Stimulated activated CD4-positive, alpha-beta T cell treated with anti-CD3 and anti-CD28 coated beads, TNF-alpha, amount 100 ng/mL, for 4 hours (primary cell): ENCODE measurements at places on chromosomes 3 and 15.

DNA sequence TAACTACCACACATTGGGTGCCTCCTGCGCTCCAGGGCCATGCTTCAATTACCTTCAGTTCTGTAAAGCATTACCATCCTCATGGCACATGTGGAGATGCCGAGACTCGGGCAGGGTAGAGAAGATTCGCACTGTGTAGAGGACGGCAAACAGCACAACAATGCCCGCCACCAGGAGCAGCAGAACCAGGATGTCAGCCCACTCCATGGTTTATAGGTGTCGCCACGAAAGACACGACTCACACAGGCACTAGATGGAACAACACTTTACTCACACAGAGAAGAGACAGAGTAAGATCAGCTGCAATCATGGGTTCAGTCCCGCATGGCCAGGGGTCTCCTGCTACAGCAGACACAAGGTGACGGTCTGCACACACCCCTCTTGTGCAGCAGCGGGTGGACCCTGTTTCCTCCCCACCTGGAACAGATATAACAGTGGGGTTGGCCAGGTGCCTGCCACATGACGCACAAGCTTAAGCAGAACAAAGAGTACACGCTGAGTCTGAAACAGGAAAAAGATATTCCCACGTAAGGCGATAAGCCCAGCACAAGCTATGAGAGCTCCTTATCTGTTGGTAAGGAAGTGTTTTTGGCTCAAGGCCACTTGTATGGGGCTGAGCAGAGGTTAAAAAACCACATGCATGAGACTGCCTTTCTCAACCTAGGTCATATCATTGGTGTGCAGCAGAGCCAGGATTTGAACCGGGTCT is 2.5 kb upstream of the TBC1D21 start:
- no peak for DNase-seq

DNA sequence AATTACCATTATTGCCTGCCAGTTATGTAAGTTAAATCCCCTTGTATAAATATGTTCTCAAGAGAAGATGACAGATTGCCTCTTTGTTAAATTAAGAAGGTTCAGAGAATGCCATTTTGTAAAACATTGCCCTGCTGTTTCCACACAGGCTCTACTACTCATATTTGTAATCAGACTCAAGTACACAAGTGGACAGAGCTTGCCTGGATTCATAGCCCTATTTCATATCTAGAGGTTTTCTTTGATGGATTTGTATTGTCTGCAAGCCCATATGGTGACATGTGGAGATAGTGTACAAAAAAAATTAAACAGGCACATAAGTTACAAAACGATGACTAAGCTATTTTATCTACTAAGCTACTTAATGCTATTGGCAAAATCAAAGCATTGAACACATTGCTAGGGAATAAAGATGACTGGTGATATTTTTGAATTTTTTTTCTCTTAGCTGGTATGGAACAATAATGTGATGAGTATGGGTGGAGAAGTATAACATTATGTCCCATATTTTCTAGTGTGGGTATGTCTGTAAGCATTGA is 1286.6 kb upstream of the ALCAM start:
- no peak for DNase-seq

DNA sequence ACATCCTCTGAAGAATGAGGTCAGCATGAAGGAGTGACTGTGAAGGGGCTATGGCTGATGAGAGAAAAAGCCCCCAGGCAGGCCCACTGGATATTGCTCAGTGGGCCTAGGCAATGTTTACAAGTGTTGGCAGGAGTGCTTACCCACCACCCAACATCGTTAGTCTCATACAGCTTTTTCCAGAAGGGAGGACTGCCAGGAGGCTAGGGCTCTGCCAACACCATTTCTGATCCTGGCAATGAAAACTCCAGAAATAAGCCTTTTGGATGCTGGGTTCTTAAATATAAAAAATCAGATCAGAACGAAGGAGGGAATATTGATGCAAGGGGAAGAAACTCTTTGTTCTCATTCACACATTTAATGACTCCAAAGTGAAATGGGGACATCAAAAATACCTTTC is 189.1 kb downstream of the DCLK3 start:
- DNase-seq, result no peak

- no peak for DNase-seq
Observed at GRCh38 chr15:20345401-20345958, 196.1 kb downstream of the GOLGA6L6 start.

- DNase-seq, result no peak
Observed at GRCh38 chr15:90868261-90868689, at the start of gene FURIN. Gene FURIN (plus strand): TSS chr15:90868588. CDS start chr15:90875741, 7,153 bp downstream.

- no peak for DNase-seq
Observed at GRCh38 chr3:42664438-42664803, 10.9 kb downstream of the ZBTB47 start.

GRCh38 chr15:36601497-36601932 is 22.1 kb downstream of the CDIN1 start:
- DNase-seq, result no peak

DNA sequence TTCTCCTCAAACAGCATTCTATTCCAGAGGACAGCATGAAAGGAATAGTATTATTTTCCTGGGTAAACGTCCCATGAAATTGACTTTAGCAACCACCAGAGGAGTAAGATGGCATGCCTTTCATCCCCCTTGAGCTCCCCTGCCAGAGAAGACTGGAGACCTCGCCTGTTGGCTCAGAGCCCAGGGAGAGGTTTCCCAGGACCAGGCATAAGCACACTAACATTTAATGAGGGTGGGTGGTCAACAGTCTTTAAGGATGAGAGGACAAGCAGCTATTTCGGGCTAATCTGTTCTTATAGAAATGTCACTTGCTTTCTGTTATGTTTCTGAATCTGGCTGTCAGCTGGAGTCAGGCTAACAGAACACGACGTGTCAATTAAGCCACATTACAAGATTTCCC is 390.5 kb downstream of the GABRG3 start:
- no peak for DNase-seq

GRCh38 chr3:179853176-179853575 is 183.6 kb downstream of the PEX5L start:
- no peak for DNase-seq

- DNase-seq, result no peak
Observed at GRCh38 chr3:111373861-111374260, 168.1 kb upstream of the CD96 start.

DNA sequence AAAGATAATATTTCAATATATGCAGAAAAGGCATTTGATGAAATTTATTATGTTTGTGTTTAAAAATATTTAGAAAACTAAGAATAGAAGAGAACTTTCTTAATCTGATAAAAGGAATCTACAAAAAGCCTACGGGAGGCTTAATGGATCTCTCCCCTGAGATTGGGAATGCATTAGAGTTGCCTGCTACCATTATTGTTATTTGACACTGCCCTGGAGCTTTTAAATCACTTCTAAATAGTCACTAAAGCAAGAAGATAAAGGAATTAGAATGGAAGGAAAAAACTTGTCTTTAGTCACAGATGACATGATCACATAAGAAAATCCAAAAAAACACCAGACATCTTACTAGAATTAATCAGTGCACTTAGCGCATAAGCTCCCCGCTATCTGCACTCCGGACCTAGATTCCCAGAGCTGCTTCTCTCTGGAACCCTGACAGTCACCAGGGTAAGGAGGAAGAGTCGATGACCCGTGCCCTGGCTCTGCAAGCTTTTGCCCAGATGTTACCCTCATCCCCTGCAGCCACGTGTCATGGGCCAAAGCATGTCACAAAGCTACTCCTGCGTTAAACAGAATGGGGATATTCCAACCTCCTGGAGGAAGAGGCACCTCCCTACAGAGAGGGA is 97.1 kb downstream of the MINAR1 start:
- no peak for DNase-seq

DNA sequence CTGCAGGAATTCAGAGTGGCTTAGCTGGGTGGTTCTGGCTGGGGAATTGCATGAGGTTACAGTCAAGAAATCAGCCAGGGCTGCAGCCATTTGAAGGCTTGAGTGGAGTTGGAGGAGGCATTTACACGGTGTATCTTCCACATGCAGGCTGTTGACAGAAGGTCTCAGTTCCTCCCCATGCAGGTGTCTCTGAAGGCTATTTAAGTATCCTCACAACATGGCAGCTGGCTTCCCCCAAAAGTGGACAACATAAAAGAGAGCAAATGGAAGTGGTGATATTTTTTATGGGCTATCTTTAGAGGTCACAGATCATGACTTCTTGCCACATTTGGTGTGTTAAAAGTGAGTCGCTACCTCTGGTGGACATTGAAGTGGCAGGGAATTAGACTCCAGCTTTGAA is 60.1 kb upstream of the SPRED1 start:
- DNase-seq, result no peak

DNA sequence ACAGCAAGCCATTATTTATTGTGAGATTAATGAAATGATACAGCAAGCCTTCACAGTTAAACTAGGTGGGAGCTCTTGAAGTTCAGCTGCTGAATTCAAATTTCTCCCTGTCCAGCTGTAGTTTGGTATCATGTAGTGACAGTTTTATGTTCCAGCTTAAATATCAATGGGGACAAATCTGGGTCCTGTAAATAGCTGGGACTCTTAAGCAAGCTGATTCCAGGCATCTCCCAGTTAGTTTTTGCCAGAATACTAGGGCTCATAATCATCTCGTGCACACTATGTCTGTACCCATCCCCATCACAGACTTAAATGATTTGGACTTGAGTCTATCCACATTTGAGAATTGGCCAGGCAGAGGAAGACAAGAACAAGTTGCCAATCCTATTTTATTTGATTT is 27.9 kb upstream of the NIT2 start:
- DNase-seq, result no peak

DNA sequence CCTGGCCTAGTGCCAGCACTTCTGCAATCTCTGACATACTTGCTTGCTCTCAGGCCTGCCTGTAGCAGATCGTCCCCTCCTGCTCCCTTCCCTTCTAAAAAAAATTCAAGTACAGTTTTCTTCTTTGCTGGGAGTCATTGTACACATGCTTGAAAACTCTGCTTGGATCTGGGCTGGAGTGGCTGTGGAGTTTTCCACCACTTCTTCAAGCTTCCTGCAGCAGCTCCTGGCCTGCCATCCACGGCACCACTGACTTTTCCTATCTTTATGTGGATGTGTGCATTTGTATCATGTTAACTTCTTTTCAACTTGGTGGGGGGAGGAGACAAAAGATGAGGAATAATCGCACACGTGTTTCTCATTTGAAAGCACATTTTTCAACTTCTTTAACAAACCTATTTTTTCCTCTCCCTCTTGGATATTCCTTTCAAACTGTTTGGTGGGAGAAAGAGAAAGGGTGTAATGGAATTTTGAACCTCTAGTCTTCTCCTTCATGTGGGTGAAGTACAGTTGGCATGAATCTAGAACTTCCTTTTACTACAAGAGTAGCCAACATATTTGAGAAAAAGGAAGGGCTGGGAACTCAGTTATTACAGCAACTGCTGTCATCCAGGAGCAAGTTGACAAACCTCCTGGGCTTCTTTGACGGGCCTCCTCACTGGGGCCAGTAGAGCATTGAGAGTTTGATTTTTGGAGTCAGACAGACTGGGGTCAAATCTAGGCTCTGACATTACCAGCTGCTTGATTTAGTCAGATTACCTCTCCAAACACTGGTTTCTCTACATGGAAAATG is 61.2 kb upstream of the LRTM1 start:
- no peak for DNase-seq

- no peak for DNase-seq
Observed at GRCh38 chr3:183279371-183279770, 26.3 kb downstream of the B3GNT5 start.

DNA sequence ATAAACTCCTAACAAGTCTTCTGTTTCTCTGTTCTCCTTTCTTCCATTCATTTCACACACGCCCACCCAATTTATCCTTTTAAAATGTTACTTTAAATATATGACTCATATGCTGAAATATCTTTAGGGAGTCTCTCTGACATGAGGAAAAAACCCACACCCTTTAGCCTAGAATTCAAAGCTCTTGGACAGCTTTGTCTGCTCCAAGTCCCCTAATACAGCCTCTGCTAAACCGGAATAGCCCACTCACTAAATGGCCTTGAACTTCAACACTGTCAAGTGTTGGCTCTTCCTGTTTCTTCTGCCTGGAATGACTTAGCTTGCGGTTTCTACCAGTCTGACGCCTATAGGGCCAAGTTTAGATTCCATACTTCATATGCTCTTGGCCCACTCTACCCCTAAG is 3.3 kb upstream of the CD96 start:
- no peak for DNase-seq

DNA sequence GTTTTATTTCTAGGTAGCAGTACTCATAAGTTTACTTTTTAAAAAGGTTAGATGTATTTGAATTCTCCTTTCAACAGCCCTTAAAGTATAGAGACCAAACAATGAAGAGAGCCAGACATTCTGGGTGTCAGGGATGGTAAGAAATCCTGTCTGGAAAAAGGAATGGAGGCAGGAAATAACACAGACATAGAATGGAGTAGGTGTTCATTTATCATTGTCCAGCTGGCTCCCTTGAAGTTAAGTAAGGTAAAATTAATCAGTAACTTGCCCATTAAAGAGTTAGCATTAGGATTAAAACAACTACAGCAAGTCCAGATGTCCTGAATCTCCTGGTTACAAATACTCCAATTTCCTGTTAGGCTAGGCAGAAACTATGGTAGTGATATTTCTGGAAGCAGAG is 13.5 kb upstream of the SUCNR1 start:
- DNase-seq, result no peak

- DNase-seq, result no peak
Observed at GRCh38 chr3:190577225-190577624, 63.3 kb downstream of the IL1RAP start.

DNA sequence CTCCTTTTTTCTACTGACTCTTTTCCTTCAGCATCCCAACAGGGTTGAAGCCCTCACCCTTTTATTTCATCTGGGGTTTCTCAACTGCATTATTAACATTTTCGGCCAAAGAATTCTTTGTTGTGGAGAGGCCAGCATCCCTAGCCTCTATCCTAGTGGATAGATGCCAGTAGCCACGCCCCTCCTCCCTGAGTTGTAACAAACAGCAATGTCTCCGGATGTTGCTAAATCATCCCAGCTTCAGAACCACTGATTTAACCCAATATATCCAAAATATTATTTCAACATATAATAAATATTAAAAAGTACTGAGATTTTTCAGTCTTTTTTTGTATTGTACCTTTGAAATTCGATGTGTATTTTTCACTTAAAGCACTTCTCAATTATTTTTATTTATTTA is 2.0 kb upstream of the RNF111 start:
- no peak for DNase-seq

DNA sequence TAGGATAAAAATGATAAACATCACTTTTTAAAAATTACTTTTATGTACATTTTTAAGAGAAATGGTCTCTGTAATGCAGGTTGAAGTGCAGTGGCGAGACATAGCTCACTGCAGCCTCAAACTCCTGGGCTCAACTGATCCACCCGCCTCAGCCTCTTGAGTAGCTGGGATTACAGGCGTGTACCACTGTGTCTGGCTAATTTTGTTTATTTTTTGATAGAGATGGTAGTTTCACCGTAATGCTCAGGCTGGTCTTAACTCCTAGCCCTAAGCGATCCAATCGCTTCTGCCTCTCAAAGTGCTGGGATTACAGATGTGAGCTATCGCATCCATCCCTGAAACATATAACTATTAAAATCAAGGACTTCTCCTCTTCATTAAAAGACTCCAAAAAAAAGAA is 63.1 kb upstream of the CSPG5 start:
- no peak for DNase-seq

DNA sequence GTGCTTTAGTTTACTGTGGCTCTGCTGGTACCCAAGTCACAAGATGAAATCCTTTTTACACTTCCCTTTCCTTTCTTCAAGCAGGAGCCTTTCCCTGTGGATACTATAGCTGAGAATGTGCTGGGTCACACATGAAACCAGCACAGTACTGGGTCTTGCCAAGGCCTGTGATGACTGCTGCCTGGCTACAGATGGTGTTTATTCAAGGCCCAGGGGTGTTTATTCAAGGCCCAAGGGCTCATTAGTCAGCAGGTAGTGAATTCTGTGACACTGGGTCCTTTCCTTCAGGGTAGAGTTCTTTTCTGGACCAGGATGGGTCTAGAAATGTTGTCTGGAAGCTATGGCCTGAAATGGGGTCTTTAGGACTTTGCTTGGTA is 99.4 kb downstream of the SH3GL3 start:
- DNase-seq, result no peak
